ENCODE measurements at places on chromosomes 5 and 9. TPM values are rescaled to one million over a fixed set of nuclear protein-coding genes. Genes with fewer than 3 reads are reported as not detected.

DNA sequence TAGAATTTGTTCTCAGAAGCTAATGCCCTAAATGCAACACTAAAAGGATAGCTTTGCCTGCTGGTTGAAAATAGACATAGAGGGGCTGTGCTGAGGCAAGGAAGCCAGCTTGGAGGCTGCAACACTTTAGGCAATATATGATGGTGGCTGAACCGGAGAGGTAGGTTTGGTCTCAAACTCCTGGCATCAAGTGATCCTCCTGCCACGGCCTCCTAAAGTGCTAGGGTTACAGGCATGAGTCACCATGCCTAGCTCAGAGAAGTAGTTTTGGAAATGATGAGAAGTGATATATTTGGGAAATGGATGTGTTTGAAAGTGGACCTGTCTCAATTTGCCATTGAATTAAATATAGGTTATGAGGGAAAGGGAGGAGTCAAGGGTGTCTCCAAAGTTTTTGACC, 10.0 kb downstream of the DUSP1 start:
- H3K27me3 ChIP-seq: no peaks in the 10 kb centered on the region
- H3K4me3 ChIP-seq: no peak overlapping the region
- H3K27ac ChIP-seq: no peak overlapping the region
- H3K4me1 ChIP-seq: peaks cover 36% of the 10 kb centered on the region
- no peak for DNase-seq

- peak overlapping the region; percentile 84 for H3K27ac ChIP-seq
- peaks cover 16% of the 10 kb centered on the region for H3K4me1 ChIP-seq
- H3K4me3 ChIP-seq: peak overlapping the region; percentile 81
Measured at GRCh38 chr5:139392324-139392677, 2.6 kb upstream of the MZB1 start.

DNA sequence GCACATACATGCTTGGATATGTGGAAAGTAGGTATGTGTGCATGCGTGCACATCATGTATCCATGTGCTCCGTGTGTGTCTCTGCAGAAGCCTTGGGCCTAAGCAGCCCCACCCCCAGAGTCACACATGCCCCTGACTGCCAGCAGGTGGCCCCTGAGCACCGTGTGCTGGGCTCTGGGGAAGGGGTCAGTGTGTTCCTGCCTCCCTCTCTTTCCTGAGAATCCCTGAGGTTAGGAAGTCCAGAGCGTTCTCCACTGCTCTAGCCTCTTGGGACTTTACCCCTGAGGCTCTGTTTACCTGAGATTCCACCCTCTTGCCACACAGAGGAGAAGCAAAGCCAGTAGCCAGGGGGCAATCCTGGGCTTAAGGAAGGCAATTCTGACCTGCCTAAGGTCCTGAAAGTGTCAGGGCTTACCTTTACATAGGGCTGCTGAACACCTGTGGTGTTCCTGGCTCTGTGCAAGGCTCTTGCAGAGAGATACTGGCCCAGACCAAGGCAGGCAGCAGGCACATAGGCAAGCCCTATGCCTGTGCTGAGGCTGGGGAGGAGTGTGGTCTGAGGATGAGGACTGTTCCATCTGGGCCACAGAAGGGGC, 207.3 kb downstream of the TMEM38B start:
- no peaks in the 10 kb centered on the region for H3K27me3 ChIP-seq
- H3K27ac ChIP-seq: no peak overlapping the region
- peak; percentile 48 for DNase-seq

GRCh38 chr9:92332577-92333281, 7.0 kb downstream of the CENPP start:
- H3K4me1 ChIP-seq: peaks cover 4% of the 10 kb centered on the region
- H3K27me3 ChIP-seq: no peaks in the 10 kb centered on the region
- H3K4me3 ChIP-seq: no peak overlapping the region
- H3K36me3 ChIP-seq: no peaks in the 10 kb centered on the region
- no peak overlapping the region for H3K27ac ChIP-seq
- no peak for DNase-seq

- peak; percentile 29 for DNase-seq
- H3K27me3 ChIP-seq: no peaks in the 10 kb centered on the region
- peak within 1 kb of the TSS; percentile 83 for H3K27ac ChIP-seq
- peak within 1 kb of the TSS; percentile 34 for H3K4me3 ChIP-seq
- peaks cover 22% of the 10 kb centered on the region for H3K4me1 ChIP-seq
Measured at GRCh38 chr5:147906326-147907095, at the start of gene C5orf46. Gene C5orf46, minus strand, starts transcription at chr5:147906538. Its CDS starts 37 bp downstream, at chr5:147906501.

GRCh38 chr5:145068721-145069120, 766.4 kb downstream of the PRELID2 start:
- no peak for DNase-seq
- H3K27ac ChIP-seq: no peak overlapping the region
- no peaks in the 10 kb centered on the region for H3K36me3 ChIP-seq
- no peaks in the 10 kb centered on the region for H3K4me1 ChIP-seq
- H3K27me3 ChIP-seq: no peaks in the 10 kb centered on the region

- H3K27ac ChIP-seq: no peak overlapping the region
- peaks cover 77% of the 10 kb centered on the region for H3K27me3 ChIP-seq
- no peaks in the 10 kb centered on the region for H3K4me1 ChIP-seq
- no peak overlapping the region for H3K4me3 ChIP-seq
Measured at GRCh38 chr5:133458435-133458834, 153.9 kb downstream of the FSTL4 start.

DNA sequence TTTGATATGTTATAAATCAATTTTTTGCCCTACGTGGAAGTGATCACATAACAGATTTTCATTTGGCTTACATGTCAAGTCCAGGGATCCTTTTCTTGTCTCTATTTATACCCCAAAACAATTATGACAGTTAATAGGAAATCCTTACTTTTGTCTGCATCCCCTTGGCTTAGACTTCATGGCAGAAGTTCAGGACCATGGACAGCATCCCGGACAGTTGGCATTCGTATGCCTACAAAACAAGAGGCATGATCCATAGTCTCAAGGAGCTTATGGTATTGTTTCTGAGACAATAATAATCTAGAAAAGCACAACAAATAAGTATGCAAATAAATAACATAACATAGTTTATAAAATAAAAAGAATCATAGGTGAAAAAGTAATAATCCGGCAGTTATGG, 214.3 kb upstream of the GRIA1 start:
- H3K36me3 ChIP-seq: no peaks in the 10 kb centered on the region
- H3K27ac ChIP-seq: no peak overlapping the region
- no peak for DNase-seq
- no peaks in the 10 kb centered on the region for H3K27me3 ChIP-seq
- no peak overlapping the region for H3K4me3 ChIP-seq

- no peaks in the 10 kb centered on the region for H3K4me1 ChIP-seq
- no peaks in the 10 kb centered on the region for H3K36me3 ChIP-seq
- H3K27me3 ChIP-seq: peaks cover 35% of the 10 kb centered on the region
- no peak overlapping the region for H3K4me3 ChIP-seq
- no peak overlapping the region for H3K27ac ChIP-seq
- peak; percentile 56 for DNase-seq
Measured at GRCh38 chr5:175718401-175719108, 60.7 kb downstream of the HRH2 start.

- no peak overlapping the region for H3K4me3 ChIP-seq
- no peak for DNase-seq
- H3K27me3 ChIP-seq: no peaks in the 10 kb centered on the region
- H3K36me3 ChIP-seq: no peaks in the 10 kb centered on the region
- H3K27ac ChIP-seq: no peak overlapping the region
Measured at GRCh38 chr5:39302472-39302871, 61.8 kb downstream of the C9 start.

DNA sequence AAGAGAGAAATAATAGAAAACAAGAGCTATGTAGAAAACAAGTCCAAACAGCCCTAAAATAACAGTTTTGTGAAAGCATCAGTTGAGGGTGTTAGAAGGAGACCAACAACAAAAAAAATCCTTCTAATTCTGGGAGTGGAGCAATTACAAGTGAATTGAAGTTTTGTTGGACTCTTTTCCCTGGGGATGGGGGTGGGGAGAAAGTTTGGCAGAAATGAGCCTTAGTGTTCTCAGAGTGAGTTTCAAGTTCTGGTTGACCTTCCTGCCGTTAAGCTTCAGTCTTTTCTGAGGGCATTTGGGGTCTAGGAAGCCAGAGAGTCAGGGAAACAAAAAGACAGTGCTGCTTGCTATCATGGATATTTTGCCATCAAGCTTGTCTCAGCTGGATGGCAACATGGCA, 106.3 kb upstream of the TRIM32 start:
- H3K4me3 ChIP-seq: no peak overlapping the region
- H3K36me3 ChIP-seq: no peaks in the 10 kb centered on the region
- H3K27ac ChIP-seq: no peak overlapping the region
- DNase-seq: no peak
- no peaks in the 10 kb centered on the region for H3K4me1 ChIP-seq
- H3K27me3 ChIP-seq: peaks cover 16% of the 10 kb centered on the region

DNA sequence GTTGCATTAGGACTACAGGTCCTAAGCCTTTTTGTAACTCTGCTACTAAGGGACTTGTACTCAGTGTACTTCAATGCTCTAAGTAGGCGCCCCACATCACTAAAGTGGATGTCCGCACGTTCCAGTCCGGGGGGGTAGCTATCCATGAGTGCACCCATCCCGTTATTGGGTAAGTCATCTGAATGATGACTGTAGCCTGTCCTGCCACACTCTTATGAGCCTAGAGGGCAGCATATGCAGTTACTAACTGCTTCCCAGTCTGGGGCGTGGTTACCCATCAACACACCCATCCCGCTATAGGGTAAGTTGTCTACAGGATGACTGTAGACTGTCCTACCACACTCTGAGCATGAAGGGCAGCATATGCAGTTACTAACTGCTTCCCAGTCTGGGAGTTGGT, 1053.9 kb downstream of the PTPRD start:
- H3K4me3 ChIP-seq: no peak overlapping the region
- H3K27me3 ChIP-seq: no peaks in the 10 kb centered on the region
- no peaks in the 10 kb centered on the region for H3K4me1 ChIP-seq
- H3K27ac ChIP-seq: no peak overlapping the region
- no peaks in the 10 kb centered on the region for H3K36me3 ChIP-seq

DNA sequence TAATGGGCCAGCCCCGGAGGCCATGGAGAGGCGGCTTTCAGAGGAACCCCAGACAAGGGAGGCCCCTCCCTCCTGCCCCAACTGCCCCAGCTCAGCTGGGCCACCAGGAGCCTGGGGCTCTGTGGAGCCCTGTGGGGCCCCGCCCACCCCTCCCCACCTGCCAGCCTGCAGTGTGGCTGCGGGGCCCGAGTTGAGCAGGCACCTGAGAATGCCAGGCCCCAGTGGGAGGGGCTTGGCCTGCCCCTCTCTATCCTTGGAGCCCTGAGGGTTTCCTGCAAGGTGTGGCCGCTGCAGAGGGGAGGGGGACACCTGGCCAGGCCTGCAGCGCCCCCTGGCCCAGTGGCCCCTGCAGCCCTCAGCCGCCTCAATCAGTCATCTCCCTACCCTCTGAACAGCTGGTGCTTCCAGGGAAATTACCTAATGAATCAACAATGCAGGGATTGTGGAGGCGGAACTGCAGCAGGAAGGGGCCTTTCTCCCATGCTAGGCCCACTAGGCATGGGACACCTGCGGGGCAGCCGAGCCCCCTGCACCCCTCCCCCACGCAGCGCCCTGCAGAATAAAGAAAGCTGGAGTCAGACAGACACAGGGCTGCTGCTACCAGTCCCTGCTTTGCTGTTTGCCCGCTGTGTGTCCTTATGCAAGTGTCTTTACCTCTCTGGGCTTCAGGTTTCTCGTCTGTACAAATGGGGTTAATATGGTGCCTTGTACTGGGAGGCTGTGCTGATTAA, 48.0 kb downstream of the LMX1B start:
- H3K4me3 ChIP-seq: no peak overlapping the region
- H3K27me3 ChIP-seq: peaks cover 18% of the 10 kb centered on the region
- peaks cover 8% of the 10 kb centered on the region for H3K4me1 ChIP-seq
- no peak overlapping the region for H3K27ac ChIP-seq
- no peaks in the 10 kb centered on the region for H3K36me3 ChIP-seq

- H3K4me1 ChIP-seq: no peaks in the 10 kb centered on the region
- no peak overlapping the region for H3K4me3 ChIP-seq
- no peak overlapping the region for H3K27ac ChIP-seq
- no peaks in the 10 kb centered on the region for H3K36me3 ChIP-seq
- no peak for DNase-seq
- H3K27me3 ChIP-seq: no peaks in the 10 kb centered on the region
Measured at GRCh38 chr5:165996201-165996875, 2295.1 kb upstream of the WWC1 start.

DNA sequence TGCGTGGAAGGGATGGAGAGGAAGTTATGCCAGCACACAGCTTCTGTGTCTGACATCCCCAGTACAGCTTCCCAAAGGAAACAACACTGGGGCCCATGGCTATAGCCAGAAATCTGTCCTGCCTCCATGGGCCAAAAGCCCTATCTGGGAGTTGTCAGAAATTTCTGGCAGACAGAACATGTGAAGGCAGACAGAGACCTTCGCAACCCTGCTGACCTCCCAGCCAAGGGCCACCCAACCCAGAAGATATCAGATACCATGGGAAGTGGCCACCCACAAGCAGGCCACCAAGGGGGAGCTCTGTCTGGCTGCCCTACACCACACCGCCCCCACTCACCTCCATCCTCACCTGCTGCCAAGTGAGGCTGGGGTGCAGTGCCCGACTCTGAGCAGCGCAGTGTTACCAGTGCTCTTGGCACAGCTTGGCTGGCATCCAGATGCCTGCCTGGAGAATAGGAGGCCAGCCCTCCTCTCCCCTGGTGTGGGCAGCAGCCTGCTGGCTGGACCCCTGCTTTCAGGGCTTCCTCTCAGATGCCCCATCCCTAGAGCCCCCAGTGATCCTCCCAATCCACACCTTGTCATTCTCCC, 61.6 kb upstream of the NEURL1B start:
- H3K36me3 ChIP-seq: no peaks in the 10 kb centered on the region
- H3K4me1 ChIP-seq: no peaks in the 10 kb centered on the region
- no peak for DNase-seq
- H3K4me3 ChIP-seq: no peak overlapping the region

GRCh38 chr5:51371052-51371451, 12.2 kb upstream of the ISL1 start:
- DNase-seq: no peak
- H3K27me3 ChIP-seq: no peaks in the 10 kb centered on the region
- no peaks in the 10 kb centered on the region for H3K4me1 ChIP-seq
- no peaks in the 10 kb centered on the region for H3K36me3 ChIP-seq

GRCh38 chr5:153717287-153717686, 226.8 kb downstream of the GRIA1 start:
- H3K27me3 ChIP-seq: peaks cover 11% of the 10 kb centered on the region
- no peaks in the 10 kb centered on the region for H3K36me3 ChIP-seq
- H3K4me3 ChIP-seq: no peak overlapping the region

DNA sequence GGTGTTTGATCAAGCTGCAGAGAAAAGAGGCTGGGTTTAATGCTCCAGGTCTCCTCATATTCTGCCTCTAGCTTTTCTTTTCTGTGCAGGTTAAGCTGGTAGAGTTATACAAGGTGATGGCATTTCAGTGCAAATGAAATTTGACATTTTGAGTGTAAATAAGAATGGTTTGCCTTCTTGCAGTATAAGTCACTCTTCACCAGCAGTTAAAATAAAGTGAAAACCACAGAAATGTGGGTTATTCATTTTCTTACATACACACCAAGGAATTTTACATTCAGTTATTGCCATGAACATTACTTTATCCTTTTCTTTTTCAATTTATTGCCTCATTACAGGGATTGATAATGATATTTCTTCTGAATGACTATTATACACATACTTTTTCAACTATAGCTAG, 337.5 kb upstream of the PCSK5 start:
- no peak for DNase-seq
- H3K27me3 ChIP-seq: peaks cover 24% of the 10 kb centered on the region
- no peaks in the 10 kb centered on the region for H3K36me3 ChIP-seq

- H3K27ac ChIP-seq: no peak overlapping the region
Measured at GRCh38 chr5:37846786-37847310, 7.0 kb upstream of the GDNF start.

Gene SLC26A2
- 34.6 TPM for total RNA-seq

Gene TMEM141
- total RNA-seq: 64.1 TPM

Gene RASGEF1C
- not detected for total RNA-seq

Gene GRK6
- 72.6 TPM for total RNA-seq

Gene NRG2
- 3.1 TPM for total RNA-seq

Gene KCNV2
- not detected for total RNA-seq

Gene INSL4
- total RNA-seq: 0.54 TPM
